Sigmoid colon (tissue), 7 donors: ENCODE measurements at places on chromosomes 2 and 18. TPM values are rescaled to one million over a fixed set of nuclear protein-coding genes. Genes with fewer than 3 reads are reported as not detected.

GRCh38 chr18:11259469-11260150, 110.2 kb upstream of the PIEZO2 start:
- peak; percentile 73 for DNase-seq

LAMA1 gene
- total RNA-seq, result 0.66 TPM

PJVK gene
- 8.3 TPM for total RNA-seq

DNA sequence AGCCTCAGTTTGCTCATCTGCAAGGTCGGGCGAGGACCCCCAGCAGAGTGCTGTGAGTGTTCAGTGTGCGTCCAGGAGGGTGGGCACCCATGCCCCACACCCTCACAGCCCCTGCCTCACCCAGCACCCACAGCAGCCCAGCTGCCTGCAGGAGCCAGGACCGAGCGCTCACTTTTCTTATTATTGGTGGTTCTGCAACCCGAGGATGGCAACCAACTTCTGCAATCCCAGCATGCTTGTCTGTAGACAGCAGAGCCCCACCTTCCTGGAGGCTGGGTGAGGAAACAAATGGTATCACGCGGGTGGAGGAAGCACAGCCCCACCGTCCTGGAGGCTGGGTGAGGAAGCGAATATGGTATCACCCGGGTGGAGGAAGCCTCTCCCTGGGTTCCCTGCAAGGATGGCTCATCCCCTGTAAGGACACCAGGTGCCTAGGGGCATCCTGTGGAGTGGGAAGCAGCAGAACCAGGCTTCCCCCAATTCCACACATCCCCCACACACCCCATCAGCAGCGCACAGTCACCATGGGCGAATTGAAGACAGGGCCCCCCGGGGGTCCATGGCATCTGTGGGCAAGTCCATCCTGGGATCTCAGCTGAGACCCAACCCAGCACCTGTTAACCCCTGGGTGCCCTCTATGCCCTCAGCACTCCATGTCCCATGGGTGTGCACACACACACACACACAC, 220.5 kb upstream of the RAB6C start:
- DNase-seq, result no peak

DNA sequence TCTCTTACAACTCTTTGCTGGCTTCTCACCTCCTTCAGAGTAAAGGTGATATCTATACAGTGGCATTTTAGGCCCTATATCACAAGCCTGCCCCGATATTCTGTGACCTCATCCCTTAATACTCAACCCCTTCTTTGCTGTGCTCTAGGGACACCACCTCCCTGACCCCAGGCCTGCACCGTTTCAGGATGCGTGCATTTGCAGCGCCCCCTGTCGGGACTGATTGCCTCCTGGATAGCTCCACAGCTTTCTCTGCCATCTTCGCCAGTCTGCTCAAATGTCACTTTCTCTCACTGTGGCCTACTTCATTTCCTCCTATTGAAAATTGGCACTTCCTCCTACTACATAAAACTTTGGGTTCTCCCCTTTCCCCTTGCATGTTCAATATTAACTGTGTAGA, 289.6 kb downstream of the SOCS6 start:
- DNase-seq, result no peak

GRCh38 chr2:101150306-101151145, 656 bp downstream of the TBC1D8 start:
- DNase-seq, result peak; percentile 73

DNA sequence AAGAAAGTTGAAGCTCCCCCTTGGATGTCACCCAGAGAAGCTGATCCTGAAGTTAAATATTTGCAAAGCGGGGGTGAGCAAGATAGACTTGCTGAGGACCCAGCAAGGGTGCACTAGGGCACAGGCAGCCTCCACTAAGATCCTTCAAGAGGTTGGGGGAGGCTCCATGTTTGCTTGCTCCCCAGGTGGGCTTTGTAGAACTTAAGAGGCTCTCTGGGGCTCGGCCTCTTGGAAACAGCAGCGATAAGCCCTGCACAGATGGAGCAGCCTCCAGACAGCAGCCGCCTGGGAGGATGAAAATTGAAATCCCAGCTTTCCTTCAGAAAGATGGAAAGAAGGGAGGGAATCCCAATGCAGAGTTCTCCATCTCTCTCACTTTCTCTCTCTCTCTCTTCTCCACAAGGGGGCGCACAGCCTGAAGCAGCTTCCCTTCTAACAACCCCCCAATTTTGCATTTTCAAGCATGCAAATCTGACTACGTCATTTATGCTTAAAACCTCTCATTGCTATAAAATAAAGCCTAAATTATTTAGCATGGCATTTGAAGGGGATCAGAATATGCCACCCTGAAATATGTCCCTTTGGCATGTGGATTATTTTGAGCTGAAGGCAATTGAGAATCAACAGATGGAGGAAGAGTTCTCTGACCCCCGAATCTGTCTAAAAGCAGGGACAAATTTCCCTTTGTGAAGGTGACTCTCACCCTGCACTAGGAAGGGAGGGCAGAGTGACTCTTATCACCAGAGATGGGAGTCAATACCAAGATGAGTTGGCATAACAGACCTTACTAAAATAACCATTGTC, 185.7 kb upstream of the KLHL29 start:
- no peak for DNase-seq

DNA sequence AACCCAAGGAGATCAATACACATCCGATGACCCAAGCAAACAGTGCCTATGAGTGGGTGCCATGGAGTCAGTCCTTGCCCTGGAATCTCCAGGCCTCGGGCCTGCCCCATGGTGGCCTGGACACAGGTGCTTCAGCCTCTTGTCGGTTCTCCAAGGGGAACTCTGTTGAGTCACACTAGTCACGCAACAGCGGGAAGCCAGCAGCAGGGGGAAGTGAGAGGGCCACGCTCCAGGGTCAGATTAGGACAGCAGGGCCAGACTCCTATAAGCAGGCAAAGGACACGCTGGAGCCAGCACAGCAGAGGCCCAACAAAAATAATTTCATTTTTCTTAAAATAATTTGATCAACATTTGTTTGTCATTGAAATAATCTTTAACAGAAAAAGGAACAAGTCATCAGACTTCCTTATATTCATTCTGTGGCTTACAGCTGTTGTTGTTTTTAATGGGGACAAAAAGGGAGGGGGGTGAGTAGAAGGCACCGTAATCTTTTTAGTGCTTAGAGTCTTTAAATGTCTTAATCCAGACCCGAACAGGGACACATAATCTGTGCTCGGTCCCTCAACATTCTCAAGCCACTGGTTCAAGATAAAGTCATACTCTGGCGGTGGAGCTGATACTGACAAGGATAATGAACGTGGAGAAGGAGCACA, 16.4 kb upstream of the ARMC9 start:
- peak; percentile 81 for DNase-seq

GRCh38 chr18:49584394-49584793, 22.5 kb downstream of the LIPG start:
- no peak for DNase-seq

GRCh38 chr2:238667008-238667407, 180.9 kb upstream of the TWIST2 start:
- no peak for DNase-seq

DNA sequence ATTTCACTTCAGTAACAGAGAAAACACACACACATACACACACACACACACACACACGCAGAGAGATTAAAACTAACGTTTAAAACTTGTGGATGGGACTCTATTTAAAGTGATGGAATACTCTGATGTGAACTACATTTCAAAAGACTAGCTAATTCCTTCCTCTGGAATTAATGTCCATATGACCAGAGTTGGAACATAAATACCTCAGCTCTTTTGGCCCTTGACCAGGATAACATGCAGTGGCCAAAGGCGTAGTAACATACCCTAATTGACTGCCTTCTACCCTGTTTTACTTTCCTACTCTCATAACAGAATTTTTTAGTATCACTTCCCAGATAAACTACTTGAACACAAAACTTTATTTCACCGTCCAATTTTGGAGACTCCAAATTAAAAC, 671.3 kb upstream of the CHAC2 start:
- no peak for DNase-seq

PMS1 gene
- total RNA-seq, result 17.5 TPM

- no peak for DNase-seq
Measured at GRCh38 chr18:11565716-11566115, 43.7 kb upstream of the SLC35G4 start.

DNA sequence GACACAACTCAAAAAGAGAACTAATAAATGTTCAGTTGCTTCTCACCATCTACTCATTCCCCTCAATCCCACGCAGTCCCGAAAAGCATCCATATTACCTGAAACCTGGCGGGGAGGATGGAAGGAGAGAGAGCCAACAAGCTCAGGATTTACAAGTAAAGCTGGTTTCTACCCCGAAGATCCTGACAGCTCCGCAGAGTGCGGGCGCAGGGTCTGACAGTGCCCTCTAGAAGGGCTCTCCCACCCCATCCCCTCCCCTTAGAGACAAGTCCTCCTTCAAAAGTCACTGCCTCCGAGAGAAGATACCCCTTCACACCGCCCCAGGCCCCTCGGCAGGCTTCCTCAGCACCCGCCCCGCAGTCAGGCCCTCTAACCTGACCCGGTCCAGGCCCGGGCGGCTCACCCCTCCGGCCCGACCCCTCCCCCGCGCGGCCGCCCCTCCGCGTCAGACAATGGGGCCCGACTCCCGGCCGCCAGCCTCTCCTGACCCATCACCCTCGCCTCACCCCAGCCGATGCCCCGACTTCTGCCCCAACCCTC, 550 bp downstream of the RAB1A start:
- peak; percentile 82 for DNase-seq

- DNase-seq, result no peak
Measured at GRCh38 chr18:51150113-51150700, 47.3 kb downstream of the MEX3C start.

- no peak for DNase-seq
Measured at GRCh38 chr18:67144329-67144728, 372.2 kb downstream of the DSEL start.
